Spleen (tissue), 13 donors: ENCODE measurements at places on chromosomes 12 and 14. TPM values are rescaled to one million over a fixed set of nuclear protein-coding genes. Genes with fewer than 3 reads are reported as not detected.
A peak's percentile ranks its signal among the peaks of the same experiment; 100 is the strongest.

GRCh38 chr14:67650694-67651093 lies 23.7 kb downstream of the VTI1B start:
- peaks cover 83% of the 10 kb centered on the region for H3K36me3 ChIP-seq
- H3K4me1 ChIP-seq, result no peaks in the 10 kb centered on the region
- no peak overlapping the region for H3K4me3 ChIP-seq
- no peaks in the 10 kb centered on the region for H3K27me3 ChIP-seq

- no peaks in the 10 kb centered on the region for H3K27me3 ChIP-seq
- peak within 1 kb of the TSS; percentile 99 for H3K27ac ChIP-seq
- H3K36me3 ChIP-seq, result no peaks in the 10 kb centered on the region
- peaks cover 10% of the 10 kb centered on the region for H3K4me1 ChIP-seq
- DNase-seq, result peak; percentile 96
Measured at GRCh38 chr14:52695481-52696091, at the start of gene ERO1A. ERO1A (minus strand) TSS chr14:52695558; CDS start chr14:52695481, 77 bp downstream.

DNA sequence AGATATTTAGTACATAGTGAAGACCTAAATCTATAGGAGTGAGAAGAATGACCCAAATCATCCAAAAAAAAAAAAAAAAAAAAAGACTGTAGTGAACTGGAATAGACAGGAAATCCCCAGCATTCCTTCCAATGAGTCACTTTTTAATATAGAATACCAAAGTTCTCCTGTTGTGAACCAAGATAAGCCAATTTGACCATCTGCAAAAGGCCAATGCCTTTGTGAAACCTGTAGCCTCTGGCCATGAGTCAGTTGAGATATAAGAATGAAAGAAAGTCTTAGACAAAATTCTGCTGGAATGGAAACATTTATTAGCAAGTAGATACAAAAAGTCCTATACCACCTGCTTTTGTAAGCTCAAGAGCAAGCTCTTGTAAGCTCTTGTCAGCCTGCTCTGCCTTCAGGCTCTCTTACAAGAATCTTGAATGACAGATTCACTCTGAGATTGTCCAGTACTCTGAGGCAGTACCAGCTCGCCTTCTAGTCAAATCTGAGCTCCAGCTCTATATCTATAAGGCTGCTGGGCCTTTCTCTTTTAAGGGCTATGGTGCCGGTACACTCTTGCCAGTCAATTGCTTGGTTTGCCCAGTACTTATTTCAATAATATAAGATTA lies 243.0 kb upstream of the TMTC1 start:
- H3K4me1 ChIP-seq, result no peaks in the 10 kb centered on the region
- no peak overlapping the region for H3K27ac ChIP-seq
- no peaks in the 10 kb centered on the region for H3K36me3 ChIP-seq
- DNase-seq, result no peak
- no peaks in the 10 kb centered on the region for H3K27me3 ChIP-seq

GRCh38 chr12:60021235-60021634 lies 425.4 kb downstream of the SLC16A7 start:
- H3K36me3 ChIP-seq, result no peaks in the 10 kb centered on the region
- H3K27me3 ChIP-seq, result no peaks in the 10 kb centered on the region
- no peak overlapping the region for H3K4me3 ChIP-seq
- no peaks in the 10 kb centered on the region for H3K4me1 ChIP-seq

GRCh38 chr12:870378-870777 lies 79.1 kb downstream of the RAD52 start:
- H3K36me3 ChIP-seq, result peaks cover 46% of the 10 kb centered on the region
- no peaks in the 10 kb centered on the region for H3K27me3 ChIP-seq
- DNase-seq, result no peak

DNA sequence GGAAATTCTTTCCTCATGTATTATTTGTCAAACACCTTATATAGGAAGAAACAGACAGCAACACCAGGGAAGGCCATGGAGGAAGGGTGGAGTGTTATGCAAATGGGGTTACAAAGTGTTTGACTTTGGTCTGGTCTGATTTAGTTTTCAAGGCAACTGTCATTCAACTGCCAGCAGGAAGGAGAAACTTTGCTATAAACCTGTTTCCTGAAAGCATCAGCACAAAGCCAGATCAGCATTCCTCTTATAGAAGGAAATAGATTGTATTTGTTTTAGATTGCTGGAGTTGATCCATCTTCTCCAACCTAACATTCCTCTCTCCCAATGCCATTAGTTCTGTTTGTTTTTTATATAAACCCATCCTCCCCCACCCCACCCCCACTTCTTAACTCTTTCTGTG lies 65.7 kb downstream of the STAB2 start:
- H3K4me1 ChIP-seq, result no peaks in the 10 kb centered on the region
- no peaks in the 10 kb centered on the region for H3K36me3 ChIP-seq
- no peak for DNase-seq

The STAC3 gene
- 3.4 TPM for total RNA-seq

The CCDC196 gene
- total RNA-seq, result not detected

The NIN gene
- 139 TPM for total RNA-seq
